ENCODE measurements at places on chromosomes 7 and 10.

GRCh38 chr7:108118959-108119358 is 11.2 kb downstream of the LAMB4 start:
- no peak for DNase-seq

DNA sequence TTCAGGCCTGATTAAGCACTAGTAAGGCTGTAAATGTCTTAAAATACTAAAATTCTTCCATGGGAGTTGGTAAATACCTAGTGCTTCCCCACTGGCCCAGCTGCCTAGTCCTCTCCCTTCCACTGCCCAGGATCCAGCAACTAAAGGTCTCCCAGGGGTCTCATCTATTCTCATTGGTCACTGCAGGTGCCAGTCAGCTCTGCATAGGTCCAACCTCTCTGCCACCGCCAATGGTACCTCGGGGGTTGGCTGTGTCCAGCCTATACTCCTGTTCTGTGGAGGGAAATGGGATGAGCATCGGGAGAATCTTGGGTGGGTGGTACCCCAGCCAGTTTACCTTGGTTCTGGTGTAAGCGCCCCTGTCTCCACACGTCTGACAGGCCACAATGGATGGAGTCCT is 6.1 kb upstream of the CREB5 start:
- DNase-seq = peak; percentile 10

- no peak for DNase-seq
Observed at GRCh38 chr10:73865459-73866442, 8.6 kb downstream of the CAMK2G start.

DNA sequence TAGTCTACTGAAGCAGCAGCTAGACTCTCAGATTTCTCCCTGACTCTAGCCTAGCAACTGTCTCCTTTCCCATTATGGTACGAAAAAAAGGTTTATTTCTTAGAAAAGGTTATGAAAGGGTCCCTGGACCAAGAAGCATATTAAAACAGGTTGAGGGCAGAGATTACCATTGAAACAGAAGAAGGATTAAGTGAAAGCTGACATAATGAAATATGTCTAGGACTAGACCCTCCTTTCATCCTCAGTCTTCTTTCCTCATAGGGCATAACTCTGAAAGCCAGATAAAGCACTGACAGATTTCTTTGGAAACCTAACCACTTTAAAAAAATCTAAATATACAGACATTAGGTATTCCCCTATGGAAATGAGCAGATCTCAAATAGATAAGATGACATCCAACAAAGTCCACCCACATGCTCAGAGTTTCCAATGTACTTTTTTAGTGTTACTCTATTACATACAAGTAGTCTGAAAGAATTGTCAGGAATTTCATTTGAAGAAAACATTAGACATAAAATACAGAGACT is 58.6 kb downstream of the JMJD1C start:
- no peak for DNase-seq

Measured in M059J (cell line).